Fibroblast of gingiva (primary cell): ENCODE measurements at places on chromosomes 2 and 18.

GRCh38 chr2:120383631-120384340 lies 37.9 kb downstream of the INHBB start:
- no peak for DNase-seq

DNA sequence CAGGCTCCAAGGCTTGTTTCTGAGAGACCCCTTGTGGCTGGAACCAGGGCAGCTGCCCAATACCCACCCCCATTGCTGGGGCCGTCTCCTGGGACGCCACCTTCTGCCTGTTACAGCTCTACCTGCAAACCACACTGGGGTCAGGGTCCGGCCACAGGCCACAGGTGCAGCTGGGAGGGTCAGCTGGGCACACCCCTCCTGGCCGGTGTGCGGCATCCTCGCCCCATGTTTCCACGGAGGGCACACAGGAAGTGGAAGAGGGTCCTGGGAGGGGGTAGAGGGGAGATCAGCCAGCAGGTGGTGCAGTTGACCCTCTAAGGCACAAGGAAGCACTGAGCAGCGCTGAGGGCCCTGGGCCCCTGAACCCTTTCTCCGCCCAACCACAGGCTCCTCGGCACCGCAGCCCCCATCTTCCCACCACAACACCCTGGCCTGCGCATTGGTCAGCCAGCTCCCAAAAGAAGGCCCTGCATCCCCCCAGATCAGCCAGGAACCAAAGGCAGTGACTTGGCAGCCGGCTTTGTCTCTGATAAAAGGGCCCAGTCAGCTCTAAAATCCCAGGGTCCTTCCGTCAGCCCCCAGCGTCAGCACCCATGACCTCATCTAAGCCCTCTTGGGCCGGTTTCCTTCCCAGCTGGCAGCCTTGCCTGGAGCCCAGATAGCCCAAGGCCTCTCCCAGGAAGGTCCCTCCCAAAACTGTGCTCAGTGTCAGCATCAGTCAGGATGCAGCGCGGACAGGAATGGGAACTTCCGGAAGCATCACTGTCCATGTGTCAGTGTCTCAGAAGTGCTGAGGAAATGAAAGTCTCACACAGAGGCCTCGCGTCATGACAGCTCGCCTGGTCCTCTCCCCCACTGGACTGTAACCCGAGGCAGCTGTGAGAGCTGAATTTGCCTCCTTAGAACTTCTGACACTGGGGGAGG lies 1.7 kb downstream of the ERFE start:
- no peak for DNase-seq

DNA sequence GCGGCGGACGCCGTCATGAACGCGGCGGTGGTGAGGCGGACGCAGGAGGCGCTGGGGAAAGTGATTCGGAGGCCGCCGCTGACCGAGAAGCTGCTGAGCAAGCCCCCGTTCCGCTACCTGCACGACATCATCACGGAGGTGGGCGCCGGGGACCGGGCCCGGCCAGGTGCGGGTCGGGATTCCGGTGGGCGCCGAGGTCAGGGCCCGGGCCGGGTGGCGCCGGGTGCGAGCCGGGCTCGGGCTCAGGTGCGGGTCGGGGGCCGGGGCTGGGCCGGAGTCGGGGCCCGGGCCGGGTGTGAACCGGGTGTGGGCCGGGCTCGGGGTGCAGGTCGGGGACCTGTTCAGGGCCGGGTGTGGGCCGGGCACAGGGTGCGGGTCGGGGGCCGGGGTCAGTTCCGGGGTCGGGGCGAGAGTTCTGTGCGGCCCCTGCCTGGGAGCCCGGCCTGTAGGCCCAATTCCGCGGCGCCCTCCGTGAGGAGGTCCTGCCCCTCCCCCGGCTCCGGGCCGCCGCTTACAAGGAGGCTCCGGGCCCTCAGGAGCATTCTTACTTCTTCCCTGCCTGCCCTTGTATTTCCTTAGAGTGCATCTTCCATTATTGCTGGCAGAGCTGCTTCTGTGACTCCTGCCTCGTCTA lies 447 bp downstream of the TRAF3IP1 start:
- no peak for DNase-seq

DNA sequence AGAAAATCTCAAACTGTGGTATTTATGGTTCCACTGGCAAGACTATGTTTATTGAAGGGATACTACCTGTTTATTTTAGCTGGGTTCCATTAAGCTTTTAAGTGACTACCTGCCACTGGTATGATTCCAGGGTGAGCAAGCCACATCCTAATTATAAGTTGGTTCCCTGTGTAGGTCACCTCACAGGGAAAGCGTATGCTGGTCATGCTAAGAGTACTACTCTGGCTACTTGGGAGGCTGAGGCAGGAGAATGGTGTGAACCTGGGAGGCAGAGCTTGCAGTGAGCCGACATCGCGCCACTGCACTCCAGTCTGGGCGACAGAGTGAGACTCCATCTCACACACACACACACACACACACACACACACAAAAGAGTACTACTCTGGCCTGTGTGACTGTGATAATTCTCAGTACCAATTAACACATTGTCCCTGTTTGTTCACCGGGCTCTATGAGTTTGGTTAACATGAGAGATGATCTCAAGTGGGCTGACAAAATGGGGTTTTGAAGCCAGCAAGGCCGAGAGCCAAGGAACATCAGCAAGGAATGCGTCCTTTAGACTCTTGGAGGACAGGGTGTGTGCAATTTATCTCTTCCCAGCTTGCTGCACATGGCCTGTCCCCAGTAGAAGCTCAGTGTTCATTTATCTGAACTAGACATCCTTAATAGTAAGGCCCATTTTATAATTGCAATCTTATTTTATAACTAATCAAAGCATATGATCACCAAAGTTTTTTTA lies 15.2 kb upstream of the ITSN2 start:
- DNase-seq = no peak

- no peak for DNase-seq
Observed at GRCh38 chr2:11213090-11213638, 57.9 kb downstream of the SLC66A3 start.

- no peak for DNase-seq
Observed at GRCh38 chr2:46308081-46308480, 10.9 kb downstream of the EPAS1 start.

- DNase-seq = no peak
Observed at GRCh38 chr18:23981369-23981980, 33.1 kb upstream of the TTC39C start.

- DNase-seq = no peak
Observed at GRCh38 chr2:78817430-78817829, 208.1 kb upstream of the REG3G start.

DNA sequence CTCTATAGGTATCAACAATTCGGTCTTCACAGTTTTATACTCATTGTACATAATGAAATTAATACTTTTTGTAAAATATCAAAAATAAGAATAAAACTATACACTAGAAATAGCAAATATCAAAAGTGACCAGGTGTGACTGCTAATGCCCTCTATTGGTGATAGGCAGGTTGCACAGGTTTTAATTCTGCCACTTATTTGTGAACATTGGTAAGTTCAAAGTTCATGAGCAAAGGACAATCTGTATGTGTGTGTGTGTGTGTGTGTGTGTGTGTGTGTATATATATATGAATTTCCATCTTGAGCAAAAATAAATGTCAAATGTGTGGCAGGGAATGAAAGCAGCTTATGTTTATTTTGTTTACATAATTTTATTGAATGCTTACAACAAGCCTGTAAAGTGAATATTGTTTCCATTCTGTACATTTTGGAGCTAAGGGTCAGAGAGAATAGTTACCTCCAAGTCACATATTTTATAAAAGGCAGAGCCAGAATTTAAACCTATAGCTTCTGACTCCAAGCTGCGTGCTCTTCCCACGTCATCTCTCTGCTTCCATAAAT lies 537.4 kb downstream of the CPS1 start:
- no peak for DNase-seq

GRCh38 chr2:237097911-237098702 lies 12.4 kb downstream of the COPS8 start:
- DNase-seq = peak; percentile 95

GRCh38 chr2:14928056-14928455 lies 295.5 kb downstream of the LRATD1 start:
- DNase-seq = no peak

DNA sequence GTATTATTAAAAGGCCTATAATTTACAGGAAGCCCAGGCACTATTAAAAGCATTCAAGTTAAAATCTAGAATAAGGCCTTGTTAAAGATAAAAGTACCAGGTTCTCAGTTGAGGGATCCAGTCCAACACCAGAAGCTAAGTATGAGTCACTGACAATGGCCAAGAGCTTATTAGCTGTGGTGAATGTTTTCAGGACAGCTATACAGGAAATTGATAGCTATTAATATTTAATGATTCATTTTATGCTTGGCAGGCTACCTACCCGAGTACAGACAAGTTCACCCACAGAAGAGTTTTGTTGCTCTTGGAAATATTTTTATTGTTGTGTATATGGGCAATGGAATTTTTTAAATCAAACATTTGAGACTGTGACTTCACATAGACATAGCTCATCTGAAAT lies 729.6 kb upstream of the ZNF804A start:
- no peak for DNase-seq

GRCh38 chr2:177254433-177255226 lies 9.9 kb downstream of the NFE2L2 start:
- no peak for DNase-seq

DNA sequence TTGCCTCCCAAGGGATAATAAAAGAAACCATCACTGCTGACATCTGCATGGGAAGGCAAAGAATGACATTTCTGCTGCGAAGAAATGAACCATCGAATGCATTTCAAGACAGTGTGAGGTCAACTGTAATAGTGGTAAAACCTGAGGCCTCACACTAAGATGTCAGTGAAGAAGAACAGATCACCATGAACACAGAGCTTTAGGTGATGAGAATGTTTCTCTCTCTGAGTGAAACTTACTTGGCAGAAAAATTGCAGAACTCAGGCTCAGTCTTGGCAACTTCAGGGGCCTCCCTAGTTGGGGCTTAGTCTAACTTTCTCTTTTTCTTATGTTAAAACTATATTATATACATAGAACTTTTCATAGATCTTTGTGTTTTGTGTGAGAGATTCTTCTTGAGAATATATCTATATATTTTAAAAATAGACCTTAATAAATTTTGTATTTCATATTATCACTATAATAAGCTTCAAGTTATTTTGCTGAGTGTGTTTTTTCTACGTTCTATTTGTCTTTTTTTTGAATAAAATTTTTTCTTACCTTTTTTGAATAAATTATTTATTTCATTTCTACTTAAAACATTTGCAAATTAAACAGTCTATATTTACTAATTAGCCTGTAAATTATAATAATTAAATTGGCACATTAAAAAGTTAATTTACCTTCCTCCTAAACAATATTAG lies 427.5 kb upstream of the TRIB2 start:
- DNase-seq = no peak

DNA sequence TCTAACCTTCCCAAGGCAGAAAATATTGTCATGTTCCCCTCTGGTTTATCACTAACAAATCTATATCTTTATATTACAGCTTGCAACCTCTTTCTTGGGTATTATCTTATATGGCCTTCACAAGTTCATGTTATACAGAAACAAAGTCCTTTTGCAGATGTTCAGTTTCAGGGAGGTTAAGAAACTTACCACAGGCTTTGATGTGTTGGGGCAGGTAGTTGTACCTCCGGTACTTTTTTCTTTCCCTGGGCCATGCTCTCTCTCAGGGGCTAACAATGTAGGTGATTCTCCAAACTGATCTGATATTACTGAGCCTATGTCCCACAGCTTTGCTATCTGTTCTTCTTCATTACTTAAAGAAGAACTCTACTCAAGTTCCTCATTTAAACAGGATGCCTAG lies 548.9 kb upstream of the SYT4 start:
- no peak for DNase-seq

GRCh38 chr2:160251569-160251968 lies 51.5 kb upstream of the ITGB6 start:
- DNase-seq = no peak

GRCh38 chr2:18819566-18819965 lies 230.2 kb upstream of the NT5C1B start:
- DNase-seq = no peak

GRCh38 chr2:73937899-73938298 lies 11.2 kb downstream of the DGUOK start:
- DNase-seq = no peak

GRCh38 chr18:70666936-70667335 lies 378.1 kb downstream of the SOCS6 start:
- no peak for DNase-seq

GRCh38 chr18:61957801-61958516 lies 65.2 kb upstream of the RNF152 start:
- DNase-seq = no peak

- peak; percentile 26 for DNase-seq
Observed at GRCh38 chr2:96823198-96823597, 7.1 kb downstream of the CNNM3 start.

DNA sequence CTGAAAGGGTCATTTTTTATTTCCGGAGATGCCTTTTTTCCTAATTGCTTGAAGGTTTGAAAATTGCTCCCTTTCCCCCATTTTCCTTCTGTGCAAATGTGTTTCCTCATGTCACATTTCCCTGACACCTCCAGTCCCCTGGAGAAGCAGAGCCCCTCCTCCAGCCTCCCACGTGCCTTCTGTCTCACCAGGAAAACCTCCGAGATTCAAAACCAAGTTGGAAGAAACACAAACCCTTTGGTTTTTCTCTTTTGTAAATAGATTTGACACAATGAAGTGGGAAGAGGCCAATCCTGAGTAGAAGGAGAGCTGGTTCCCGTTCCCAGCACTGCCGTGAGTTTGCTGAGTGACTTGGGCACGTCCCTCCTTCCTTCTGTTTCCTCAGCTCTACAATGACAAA lies 125.4 kb upstream of the MYCN start:
- no peak for DNase-seq

DNA sequence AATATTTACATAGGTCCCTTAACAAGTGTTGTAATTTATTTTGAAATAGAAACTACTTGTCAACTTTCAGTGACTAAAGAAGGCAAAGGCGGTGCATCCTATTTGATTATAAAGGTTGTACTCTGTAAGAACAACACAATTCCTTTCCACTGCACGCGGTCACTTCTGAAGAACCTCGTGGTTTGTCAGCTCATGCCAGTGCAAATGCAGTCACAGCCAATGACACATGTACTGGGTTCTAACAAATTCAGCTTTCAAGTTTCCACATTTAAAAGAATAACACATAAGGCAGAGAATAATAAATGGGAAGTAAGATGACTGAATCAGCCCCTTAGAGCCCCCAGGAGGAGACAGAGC lies 39.7 kb downstream of the CYB5A start:
- DNase-seq = peak; percentile 54

GRCh38 chr18:59270689-59271257 lies 2.5 kb downstream of the RAX start:
- no peak for DNase-seq

GRCh38 chr18:9322744-9323143 lies 11.8 kb upstream of the TWSG1 start:
- DNase-seq = no peak

DNA sequence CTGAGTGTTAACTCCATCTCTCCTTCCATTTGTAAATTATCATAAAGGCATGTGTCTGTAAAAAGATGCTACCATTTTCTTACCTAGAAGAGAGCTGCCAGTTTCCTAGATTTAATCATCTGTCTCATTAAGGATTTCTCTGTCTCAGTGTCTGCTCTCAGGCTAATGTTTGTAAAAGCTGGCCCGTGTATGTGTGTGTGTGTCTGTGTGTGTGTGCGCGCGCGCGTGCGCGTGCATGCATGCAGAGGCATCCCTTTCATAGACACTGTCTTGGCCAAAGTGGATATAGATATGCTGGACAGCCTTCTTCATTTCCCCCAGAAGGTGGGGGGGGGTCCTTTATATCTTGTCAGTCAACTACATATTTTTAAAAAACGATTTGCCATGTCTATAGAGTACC lies 18.9 kb downstream of the MGAT5 start:
- no peak for DNase-seq

- no peak for DNase-seq
Observed at GRCh38 chr2:65710779-65711295, 278.4 kb upstream of the SPRED2 start.
